ENCODE measurements at places on chromosomes 2 and 18.

DNA sequence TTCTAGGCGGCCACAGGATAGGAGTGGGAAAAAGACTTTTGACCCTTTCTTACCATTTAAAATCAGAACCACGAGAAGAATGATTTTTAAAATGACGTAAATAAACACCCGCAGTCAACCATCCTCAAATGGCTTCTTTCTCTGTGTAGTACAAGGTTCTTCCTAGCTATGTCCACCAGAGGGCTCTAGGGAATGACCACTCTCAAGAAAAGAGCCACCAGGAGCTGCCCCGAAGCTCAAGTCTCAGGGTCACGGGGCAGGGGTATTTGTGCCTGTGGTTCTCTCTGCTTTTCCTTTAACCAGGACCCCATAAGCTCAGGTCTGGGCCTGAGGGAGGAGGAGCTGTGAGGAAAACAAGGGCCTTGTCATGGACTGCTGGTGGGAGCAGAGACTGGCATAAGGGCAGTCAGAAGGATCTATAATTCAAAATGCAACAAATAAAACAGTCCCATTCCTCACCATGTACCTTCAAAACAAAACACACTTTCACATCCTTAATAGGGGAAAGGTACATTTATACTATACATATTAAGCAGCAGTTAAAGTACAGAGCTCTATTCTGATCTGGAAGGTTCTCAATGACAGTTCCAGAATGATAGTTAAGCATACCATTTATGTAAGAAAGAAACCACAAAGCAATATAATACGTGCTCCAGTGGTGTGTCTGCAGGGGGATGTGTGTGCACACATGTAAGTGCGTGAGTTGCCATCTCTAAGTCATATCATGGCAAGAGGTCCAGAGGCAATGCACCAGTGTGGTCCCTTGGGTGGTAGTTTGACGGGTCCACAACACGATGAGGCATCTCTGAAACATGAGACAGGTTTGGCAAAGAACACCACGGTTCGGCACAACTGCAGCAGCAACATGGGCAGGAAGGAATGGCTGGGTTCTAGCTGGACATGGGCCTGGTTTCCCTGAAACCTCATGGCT is 18.6 kb downstream of the LYPD1 start:
- DNase-seq, result no peak

- no peak for DNase-seq
Observed at GRCh38 chr2:240278661-240279060, 138.2 kb upstream of the OTOS start.

DNA sequence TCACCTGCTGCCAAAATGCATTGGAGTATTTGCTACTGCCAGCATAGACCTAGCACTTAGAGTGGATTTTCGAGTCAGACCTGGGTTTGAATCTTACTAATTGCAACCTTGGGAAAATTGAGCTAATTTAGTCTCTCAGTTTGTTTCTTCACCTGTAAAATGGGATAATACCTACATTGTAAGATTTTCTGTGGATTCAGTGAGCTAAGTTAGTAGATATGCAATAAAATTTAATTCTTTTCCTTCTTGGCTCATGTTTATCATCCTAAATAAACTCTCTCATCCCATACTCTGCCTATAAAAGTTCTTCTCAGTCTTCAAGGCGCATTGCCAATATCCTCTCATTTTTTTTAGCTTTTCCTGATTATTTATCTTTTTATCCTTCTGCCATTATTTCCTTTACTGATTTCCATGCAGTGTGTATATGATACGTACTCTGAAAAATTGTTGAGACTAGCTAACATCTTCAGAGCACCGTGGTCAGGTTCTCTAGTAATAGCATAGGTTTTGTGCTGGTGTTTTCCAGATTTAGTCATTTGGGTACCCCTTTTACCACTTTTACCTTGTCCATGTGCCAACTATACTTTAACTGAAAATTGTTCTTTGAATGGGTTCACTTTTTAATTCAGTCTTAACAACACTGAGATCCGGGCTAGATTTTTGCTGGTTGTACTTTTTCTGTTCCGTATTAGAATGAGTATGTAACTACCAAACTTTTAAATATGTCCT is 7.3 kb downstream of the CEP192 start:
- no peak for DNase-seq

- DNase-seq, result no peak
Observed at GRCh38 chr2:147433822-147434221, 411.0 kb upstream of the ACVR2A start.

DNA sequence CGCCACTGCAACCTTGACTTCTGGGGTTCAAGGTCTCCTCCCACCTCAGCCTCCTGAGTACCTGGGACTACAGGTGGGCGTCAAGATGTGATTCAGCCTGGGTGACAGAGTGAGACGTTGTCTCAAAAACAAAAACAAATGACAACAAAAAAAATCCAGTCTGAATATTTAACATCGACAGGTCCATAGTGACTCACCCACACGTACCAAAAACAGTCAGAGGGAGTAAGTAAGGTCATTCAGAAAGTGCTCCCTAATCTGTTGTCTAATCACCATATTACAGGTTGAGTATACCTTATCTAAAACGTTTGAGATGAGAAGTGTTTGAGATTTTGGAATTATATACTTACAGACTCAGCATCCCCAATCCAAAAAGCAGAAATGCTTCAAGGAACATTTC is 24.4 kb downstream of the SAP130 start:
- no peak for DNase-seq

GRCh38 chr2:239710953-239711861 is 310.4 kb upstream of the HDAC4 start:
- DNase-seq, result no peak

- DNase-seq, result no peak
Observed at GRCh38 chr2:46779447-46779941, 136.1 kb downstream of the MCFD2 start.

DNA sequence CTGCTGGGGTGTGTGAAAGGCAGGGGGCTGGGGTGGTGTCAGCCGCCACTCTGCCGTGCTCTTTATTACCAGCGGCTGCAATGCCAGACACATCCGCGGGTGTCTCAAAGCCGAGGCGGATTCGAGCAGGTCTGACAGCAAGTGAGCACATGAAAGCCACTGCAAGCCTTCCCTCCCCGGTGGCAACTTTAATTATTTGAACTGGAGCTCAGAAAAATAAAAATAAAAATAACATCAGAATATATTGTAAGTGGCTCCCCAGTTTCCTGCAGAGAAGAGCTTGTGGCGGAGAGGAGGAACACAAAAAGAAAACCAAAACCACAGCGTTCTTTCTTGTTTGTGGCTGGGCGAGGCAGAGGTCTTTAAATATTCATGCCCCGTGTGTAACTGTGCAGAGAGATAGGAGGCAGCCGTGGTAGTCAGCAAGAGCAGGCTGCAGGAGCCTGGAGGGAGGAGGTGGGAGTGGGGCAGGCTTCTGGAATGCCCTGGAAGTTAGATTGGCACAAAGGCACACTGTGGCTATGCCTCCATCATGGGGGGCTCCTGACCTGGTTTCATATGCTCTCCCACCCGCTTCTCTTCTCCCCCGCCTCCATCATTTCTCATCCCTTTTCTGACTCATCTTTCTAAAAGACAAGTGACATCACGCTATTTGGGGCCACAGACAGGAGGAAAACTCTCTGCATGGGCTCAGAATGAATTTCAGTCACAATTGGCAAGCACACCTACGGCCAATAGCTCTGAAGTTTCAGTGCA is 199.8 kb downstream of the CLIP4 start:
- peak; percentile 24 for DNase-seq

DNA sequence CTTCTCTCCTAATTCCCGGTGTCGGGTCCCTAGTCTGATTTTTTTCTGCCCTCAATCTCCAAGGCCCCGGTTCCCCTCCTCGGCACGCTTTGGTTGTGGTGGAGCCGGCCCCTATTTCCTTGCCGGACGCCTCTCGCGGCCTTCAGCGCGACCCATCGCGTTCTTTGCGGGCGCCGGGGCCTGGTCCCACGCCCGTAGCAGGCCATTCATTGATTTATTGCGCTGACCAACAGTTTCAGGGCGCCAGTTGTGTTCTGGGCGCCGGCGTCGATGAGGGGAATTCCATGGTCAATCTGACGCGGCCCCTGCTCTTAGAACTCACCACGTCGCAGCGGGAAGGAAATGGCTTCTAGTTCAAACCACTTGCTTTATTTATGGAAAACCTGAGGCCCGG is 396 bp downstream of the CNOT9 start:
- peak; percentile 56 for DNase-seq

DNA sequence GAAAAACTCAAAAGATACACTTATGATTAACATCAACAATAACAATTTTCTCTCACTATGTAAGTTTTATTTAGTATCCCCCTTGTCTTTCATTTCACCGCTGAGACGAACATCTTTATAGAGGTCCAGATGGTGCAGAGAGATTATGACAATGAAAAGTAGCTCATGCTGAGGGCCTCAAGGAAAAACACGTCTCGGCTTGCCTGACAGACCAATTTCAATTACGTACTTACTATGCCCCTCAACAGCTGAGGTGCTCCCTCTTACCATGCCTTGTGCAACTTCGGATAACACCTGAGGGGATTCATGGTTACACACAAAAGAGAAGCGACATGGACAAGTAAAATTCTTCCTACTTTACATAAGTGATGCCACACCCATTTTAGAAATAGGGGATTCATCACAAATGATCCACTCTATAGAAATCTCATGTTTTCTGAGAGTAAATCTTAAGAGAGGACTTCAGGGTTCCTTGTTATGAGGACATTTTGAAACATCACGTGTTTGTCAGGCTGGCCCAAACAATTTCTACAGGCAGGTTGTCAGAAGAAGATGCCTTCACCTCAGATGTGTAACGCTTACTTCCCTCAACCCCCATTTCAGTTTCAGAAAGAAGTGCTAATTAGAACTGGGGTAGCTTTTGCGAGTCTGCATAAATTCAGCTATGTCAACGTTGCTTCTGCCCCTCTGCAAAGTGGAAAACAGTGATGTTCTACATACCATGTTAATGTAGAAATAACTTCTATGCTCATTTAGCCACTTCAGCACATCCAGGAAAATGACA is 191.4 kb downstream of the NRXN1 start:
- no peak for DNase-seq

GRCh38 chr2:151568501-151568900 is 158.8 kb downstream of the RIF1 start:
- no peak for DNase-seq

- DNase-seq, result no peak
Observed at GRCh38 chr2:240642806-240643092, 17.5 kb downstream of the GPR35 start.

DNA sequence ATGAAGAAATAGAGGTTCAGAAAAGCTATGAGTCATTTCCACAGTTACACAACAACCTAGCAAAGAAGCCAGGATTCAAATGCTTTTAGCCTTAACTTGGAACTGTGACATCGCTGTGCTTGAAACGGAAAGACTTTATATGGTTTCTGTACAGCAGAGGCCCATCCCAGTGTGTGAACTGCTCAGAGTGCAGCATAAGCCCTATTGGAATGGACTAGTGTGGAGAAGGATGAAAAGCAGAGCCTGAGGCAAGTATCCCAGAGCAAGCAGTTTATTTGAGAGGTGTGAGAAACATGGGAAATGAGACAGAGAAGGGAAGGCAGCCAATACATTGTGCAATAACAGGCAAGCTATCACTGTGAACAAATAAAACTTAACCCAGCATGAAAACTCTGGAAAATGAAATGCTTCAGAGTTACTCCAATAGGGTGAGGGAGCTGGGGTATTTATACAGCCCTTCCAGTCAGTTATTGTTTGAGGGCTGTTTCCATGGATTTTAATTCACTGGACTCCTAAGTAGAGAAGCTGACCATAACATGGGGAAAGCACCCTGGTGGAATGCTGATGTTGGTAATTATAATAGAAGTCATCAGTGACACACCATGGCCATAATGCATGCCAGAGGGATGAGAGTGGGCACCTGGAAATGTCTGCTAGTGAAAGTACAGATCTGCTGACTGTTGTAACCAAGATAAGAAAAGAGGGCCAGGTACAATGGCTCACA is 254.0 kb upstream of the POU3F3 start:
- no peak for DNase-seq

DNA sequence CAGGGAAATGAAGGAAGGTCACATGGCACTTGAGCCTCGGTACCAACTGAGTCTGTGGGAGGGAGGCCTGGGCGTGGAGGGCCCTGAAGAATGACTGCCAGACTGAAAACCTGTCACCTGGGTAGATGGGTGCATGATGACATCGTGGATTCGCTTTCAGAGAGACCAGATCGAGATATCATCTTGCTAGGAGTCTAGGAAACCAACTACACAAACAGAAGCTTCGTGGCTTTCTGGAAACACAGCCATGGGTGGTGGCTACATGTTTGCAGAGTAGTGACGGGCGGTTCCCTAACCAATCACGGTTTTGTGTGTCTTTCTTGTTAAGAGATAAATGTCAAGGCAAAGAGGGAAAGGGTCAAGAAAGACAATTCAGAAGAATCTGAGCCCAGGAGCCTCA is 155.0 kb downstream of the EIPR1 start:
- DNase-seq, result peak; percentile 55

GRCh38 chr2:45724335-45724734 is 72.9 kb downstream of the PRKCE start:
- no peak for DNase-seq

All from stimulated activated CD4-positive, alpha-beta T cell treated with anti-CD3 and anti-CD28 coated beads, Interleukin-12 subunit alpha, Interleukin-12 subunit beta, amount 100 ng/mL, for 24 hours (primary cell).